ENCODE measurements at places on chromosomes 4 and X.

- no peak for DNase-seq
Measured at GRCh38 chrX:108833993-108834392, 97.6 kb upstream of the IRS4 start.

- no peak for DNase-seq
Measured at GRCh38 chrX:152733261-152733975, at the start of the genes CSAG1 and MAGEA12. Gene CSAG1, minus strand, starts transcription at chrX:152733721. Its CDS starts 1,261 bp downstream, at chrX:152732460. Gene MAGEA12, plus strand, starts transcription at chrX:152733757. Its CDS starts 2,405 bp downstream, at chrX:152736162.

GRCh38 chr4:41749631-41750039 lies 1.1 kb upstream of the PHOX2B start:
- no peak for DNase-seq

- peak; percentile 85 for DNase-seq
Measured at GRCh38 chr4:74431113-74431826, 13.7 kb upstream of the AREG start.

- DNase-seq, result no peak
Measured at GRCh38 chr4:3481113-3481531, 18.0 kb downstream of the DOK7 start.

DNA sequence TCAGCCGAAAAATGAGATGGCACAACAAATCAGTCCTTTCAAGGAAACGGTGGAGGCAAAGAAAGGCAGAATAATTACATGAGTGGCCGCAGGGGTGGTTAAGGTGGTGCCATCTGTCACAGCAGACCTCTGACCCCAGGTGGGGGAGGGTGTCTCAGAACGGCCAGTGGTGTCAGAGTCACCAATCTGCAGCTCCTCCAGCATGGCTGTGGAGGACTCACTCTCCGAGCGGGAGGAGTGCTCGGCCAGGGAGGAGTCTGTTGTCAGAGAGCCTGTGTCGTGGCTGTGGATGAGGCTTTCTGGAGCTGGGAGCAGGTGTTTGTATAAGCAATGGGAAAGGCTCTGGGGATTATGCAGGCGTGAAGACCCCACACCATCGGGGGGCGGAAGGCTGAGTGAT lies 130.3 kb upstream of the PDLIM3 start:
- no peak for DNase-seq

- peak; percentile 39 for DNase-seq
Measured at GRCh38 chr4:163556177-163556576, 61.7 kb downstream of the TMA16 start.

- no peak for DNase-seq
Measured at GRCh38 chr4:46445710-46446314, 55.9 kb upstream of the GABRA2 start.

DNA sequence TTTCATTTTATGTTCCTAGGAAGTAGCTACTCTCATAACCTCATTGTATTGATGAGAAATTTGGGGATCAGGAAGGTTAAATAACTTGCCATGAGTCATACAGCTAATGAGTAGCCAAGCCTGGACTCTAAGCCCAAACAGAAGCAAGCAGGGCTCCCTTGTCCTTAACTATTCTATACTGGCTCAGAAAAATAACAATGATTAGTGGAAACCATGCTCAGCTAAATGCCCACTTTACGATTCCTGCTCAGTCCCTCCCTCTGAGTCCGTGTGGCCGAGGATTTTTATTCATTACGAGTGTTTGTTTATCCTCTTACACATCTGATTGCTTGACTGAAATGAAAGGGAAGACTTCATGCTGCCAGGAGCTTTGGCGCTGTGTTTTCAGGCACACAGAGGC lies 100.9 kb downstream of the SLC34A2 start:
- no peak for DNase-seq

DNA sequence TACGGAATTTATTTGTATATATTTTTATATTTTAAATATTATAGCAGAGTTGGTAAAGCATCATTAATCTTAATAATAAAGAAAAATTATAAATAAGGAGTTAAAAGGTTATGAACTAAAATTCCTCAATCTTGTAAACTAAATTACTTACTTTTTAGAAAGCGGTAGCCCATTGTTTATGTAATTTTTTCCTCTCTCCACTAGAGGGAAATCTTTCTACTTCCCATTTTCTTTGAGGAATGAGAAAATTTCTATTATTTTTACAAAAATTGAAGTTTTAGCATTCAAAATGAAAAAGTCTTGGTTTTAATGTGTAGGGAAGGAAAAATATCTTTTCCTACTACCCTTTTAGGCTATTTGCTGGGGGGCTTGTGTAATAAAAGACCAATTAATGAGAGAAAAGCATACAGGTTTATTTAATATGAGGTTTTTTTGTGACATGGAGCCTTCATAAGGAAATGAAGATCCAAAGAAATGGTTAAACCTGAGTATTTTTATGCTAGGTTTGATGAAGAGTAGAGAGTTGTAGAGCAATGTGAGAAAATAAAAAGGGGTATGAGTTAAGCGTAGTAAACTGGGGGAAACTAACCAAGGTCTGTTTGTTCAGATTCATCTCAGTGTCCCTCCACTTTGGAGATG lies 68.7 kb upstream of the ADAD1 start:
- peak; percentile 31 for DNase-seq

- DNase-seq, result no peak
Measured at GRCh38 chrX:108332281-108332680, 105.9 kb downstream of the COL4A6 start.

- peak; percentile 42 for DNase-seq
Measured at GRCh38 chr4:44629280-44629866, 22.1 kb downstream of the YIPF7 start.

Measured in AML-193 (cell line).